Activated B cell treated with CpG ODN at 0.5 μM for 24 hours (primary cell): ENCODE measurements at places on chromosomes 3 and 15.

DNA sequence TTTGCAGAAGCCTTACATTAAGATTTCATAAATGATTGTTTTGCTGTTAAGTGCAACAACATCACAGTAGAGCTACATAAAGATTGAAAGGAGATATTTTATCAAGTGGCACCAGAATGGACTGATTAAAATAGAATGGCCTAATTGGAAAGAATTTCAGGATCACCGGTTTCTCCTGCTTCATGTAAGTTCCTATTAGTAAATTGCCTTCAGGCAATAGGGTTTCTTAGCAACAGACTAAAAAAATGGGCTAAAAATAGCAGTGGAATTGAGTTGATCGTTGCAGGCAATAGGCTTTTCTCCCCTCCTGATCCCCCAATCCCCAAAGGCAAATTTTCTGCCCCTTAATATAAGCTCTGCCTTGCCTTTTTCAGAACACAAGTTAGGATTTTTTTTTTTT is 917 bp downstream of the LNP1 start:
- DNase-seq = no peak

- DNase-seq = no peak
These were observed 15.4 kb upstream of the PIK3CB start for GRCh38 chr3:138850151-138850550.

DNA sequence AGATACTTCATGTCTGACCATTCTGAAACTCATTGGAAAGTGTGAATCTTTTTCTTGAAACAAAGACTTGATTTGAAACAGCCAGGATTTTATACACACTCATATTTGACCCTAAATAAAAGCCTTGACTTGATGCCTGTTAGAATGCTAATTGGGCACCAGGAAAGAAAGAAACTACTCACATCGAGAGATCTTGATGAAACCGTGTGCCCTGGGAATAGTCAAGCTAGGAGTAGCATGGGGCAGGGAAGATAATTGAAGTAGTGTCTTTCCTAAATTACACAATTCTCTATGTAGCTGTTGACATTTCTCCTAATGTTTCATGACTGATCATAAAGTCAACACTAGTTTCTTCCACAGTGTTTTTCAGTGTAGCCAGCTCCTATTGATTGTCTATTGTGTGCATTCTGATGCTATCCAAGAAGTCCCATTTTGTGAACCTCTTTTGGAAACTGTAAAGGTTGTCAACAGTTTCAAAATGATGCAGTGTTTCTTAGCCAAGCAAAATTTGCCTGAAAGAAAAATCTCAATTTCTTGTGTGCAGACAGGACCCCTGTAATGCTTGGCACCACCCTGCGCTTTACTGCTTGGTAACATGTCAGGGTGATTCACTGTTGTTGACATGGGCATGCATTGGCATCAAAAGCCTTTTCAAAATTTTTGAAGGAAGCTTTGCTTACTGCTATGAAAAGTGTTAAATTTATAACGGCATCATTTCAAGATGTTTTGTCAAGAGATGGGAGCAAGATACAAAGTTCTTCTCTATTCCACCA is 52.5 kb upstream of the OTOL1 start:
- DNase-seq = no peak

GRCh38 chr15:54829821-54830220 is 366.9 kb downstream of the RSL24D1 start:
- no peak for DNase-seq

GRCh38 chr15:80343554-80343992 is 60.6 kb upstream of the ARNT2 start:
- DNase-seq = no peak

- no peak for DNase-seq
These were observed 71.9 kb downstream of the NR2F2 start for GRCh38 chr15:96402403-96402802.

- no peak for DNase-seq
These were observed 126.2 kb upstream of the ATP10A start for GRCh38 chr15:25989327-25989726.

DNA sequence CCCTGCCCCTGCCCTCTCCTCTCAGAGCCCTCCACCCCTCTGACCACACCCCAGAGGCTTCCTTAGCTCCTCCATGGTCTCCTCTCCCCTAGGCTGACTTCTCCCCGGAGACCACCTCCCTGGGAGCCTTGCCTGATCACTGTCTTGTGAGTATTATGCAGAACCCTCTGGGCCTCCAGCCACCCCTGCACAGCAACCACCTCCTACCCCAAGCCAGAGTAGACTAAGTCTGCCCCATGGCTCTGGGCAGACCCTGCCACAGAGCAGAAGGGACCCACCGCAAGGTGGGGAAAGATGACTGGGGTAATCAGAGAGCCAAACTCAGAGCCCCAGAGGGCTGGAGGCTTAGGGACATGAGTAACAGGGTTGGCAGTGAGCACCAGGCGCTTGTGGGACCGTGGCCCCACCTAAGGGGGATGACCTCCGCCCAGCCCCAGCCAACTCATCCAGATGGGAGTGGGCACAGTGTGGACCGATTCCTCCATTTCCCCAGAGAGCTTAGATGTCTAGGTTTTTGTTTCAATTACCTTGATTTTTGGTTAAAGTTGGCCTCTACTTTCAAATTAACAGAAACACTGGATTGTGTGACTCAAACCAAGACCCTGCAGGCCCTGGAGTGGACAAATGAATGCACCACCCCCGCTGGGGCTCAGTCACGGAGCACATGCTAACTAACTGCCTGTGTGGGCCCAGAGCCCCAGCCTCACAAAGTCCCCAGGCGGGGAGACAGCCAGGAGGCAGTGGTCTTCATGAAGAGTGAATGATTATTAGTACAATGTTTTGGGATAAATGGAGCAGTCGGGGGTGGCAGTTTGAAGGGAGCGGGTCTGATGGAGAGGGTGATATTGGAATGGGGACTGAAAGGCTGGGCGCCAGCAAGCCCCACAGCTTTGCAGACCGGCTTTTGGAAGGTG is 119.4 kb upstream of the PRR20G start:
- DNase-seq = no peak

- no peak for DNase-seq
These were observed 97.1 kb downstream of the CD47 start for GRCh38 chr3:107993771-107994170.

DNA sequence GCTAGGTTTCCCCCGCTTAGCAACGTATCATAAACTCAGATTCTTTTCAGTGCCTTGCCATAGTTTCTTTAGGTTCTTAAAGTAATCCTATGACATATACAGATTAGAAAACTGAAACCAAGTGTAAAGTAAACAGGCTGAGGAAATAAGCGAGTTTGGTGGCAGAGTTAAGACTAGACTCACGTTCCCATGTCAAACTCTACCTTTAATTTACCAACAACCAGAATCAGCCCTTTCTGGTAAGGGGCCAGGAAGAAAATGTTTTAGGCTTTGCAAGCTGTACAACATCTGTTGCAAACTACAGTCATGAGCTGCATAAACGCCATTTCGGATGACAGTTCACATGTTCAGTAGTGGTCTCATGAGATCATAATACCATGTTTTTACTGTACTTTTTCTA is 128.0 kb upstream of the PRICKLE2 start:
- DNase-seq = no peak

DNA sequence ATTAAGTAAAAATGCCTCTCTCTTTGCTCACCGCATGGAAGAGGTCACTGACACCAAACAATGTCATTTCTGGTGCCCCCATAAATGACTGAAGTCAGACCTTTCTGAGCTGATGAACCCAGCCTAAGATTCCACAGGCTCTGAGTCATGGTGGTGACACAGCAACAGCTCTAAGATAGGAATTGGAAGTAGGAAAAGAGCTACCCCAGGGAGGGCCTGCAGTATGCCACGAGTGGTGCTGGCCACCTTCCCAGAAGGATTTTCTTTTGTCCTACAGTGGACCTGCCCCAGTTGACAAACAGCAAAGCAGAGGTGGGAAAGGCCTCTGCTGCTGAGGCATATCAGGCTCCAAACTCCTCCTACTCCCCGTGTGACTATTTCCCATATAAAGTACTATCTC is 208.1 kb downstream of the MINAR1 start:
- DNase-seq = no peak

DNA sequence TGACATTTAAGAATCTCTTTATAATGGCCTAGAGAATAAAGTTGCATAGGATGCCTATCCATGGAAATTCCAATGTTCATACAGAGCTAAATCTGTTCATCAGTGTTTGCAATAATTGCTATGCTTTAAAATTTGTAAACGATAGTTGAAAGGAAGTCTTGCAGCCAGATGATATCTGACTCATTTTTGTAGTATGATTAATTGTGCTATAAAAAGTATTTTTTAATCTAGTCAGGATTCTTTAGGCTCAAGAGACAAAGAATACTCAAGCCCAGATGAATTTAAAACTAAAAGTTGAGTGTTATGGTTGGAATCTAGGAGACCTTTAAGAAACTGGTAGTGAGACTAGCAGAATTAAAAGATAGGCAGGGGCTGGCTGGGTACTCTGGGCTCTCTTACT is 50.5 kb downstream of the SUCNR1 start:
- DNase-seq = no peak

DNA sequence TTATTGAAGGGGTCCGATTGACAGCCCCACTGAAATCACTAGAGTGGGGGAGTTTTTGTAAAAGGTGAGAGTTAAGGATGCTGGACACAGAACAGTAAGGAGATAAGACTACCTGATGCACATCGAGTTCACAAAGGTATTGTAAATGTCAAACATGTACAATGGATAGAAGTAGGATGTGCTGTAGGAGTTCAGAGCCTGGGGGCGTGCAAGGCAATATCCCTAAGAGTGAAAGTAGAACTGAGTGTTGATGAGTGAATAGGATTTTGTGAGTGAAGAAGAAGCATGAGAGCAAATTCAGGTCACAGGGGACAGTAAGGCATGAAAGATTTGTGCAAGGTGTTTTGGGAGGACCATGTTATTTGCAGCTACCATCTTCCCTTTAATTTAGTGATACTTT is 21.5 kb downstream of the DOCK3 start:
- no peak for DNase-seq

GRCh38 chr3:37503856-37504255 is 329.5 kb upstream of the LRRFIP2 start:
- no peak for DNase-seq
